ENCODE measurements at places on chromosomes 16 and 17.

DNA sequence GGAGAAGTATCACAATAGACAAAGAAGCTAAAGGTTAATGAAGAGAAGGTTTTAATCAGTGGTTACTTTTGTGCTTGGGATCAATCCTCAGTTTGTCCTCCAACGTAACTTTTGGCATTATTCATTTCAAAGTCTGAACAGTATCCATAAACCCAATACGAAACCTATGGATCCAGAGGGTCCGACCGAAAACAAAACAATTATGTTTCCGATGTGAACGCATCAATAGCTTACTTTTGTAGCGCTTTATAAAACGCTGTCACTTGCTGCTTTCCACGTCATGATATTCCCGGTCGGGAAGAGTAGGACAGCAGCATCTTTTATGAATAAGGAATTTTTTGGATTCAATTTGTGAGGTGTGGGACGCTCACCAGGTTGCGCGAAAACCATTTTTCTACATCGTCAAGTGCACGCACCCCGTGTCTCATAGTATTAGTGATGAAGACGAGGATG lies 383.8 kb downstream of the ZFHX3 start:
- no peak for DNase-seq

GRCh38 chr16:144797-145252 lies 6.4 kb upstream of the NPRL3 start:
- DNase-seq = no peak

GRCh38 chr16:29854520-29855100 lies 8.4 kb downstream of the CDIPT start:
- DNase-seq = no peak

DNA sequence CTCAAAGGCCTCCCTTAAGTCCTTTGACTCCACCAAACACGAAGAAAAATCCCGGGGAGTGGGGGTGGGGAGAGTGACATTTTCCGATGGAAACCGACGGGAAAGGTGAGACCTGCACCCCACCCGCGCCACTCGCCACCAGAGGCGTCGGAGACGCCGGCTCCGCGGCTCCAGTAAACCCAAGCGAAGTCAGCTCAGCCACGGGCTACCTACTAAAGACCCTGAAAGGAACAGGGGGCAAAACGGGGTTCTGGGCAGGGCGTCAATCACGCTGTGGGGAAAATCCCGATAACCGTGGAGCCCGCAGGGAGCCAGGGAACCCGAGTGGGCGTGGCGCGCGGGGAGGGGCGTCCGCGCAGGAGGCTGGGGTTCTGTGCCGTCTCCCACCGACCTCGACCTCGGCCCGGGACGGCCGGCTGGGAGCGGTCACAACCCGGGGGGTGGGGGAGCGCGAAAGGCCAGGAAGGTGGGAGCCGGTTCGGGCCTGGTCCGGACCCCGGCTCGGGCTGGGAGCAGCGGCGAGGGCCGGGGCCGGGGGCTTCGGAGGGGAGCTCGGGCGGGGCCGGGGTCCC lies 565 bp downstream of the WDR45B start:
- DNase-seq = peak; percentile 55

DNA sequence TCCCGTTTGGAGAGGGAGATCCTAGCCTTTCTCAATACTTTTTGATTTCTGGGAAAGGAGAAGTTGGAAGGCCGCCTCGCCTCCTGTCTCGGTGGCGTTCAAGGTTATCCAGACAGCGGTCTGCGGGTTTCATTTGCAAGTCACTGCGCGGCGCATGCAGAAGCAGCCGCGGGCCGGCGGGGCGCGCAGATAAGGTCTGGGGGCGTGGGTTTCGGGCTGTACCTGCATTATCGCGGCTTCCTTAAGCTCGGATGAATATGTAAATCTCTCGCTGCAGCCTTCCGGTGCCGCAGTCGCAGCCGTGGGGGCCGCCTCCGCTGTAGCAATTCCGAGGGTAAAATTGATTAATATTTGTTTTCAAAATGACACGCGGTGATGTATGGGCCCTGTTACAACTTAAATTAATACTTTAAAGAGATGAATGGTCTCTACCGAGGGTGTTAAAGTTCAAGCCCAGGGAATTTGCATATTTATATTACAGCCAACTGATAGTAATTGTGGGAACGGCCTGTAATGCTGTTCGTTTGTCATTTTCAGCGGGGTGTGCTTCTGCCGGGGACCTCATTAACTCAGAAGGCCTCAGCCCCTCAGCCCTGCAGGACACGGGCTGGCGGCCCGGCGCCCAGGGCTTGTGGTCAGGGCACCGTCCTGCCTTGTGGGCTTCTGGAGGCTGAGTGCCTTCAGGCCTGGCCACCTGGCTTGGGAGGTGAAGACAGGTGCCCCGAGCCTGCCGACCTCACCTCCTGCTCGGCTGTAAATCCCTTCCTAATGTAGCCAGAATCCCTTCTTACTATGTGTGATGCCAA lies 99.4 kb downstream of the CYLD start:
- peak; percentile 22 for DNase-seq

- no peak for DNase-seq
These were observed 14.6 kb downstream of the BCAR1 start for GRCh38 chr16:75236736-75237397.

DNA sequence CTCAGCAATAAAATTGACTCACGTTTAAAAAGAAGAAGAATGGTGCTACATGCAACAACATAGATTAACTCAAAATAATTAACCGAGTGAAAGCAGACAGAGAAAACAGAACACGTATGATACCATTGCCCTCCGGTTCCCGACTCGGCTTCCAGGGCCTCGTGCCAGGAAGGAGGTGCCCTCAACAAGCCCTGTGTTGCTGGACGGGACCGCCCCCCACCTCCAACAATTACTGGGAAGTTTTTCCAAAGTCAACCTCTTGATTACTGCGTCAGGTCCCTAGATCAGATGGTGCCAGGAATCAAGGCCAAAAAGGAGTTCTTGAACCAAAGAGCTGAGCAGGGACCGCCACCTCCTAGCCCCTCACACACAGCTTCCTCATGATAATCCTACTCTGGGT lies 20.4 kb downstream of the DNAH17 start:
- DNase-seq = no peak

DNA sequence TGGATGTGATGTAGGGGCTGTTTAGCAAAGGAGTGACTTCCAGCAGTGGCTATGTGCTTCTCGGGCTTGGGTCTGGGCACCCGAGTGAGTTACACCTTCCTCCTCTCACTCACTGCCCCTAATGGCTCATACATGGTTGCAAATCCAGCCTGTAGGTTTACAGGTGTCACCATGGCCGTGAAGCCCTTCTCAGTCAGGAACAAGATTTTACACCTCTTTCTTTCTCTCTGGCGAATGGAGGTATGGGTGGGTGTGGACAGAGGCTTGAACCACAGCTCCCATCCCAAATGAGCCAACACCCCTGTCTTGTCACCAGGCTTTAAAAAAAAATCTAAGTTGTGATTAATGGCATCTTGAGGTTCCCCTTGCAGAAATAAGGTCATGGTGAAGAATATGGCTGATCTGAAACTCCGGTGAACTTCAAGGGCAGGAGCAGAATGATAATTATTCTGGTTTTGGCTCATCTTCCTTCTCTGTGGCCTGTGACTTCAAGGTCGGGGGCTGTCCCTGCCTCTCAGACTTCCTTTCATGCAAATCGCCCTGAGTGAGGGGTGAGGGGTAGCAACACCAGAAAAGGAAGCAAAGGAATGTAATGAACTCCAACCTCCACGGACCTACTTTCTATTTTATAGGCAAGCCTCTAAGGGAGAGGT lies 331.2 kb downstream of the MAF start:
- DNase-seq = peak; percentile 40

DNA sequence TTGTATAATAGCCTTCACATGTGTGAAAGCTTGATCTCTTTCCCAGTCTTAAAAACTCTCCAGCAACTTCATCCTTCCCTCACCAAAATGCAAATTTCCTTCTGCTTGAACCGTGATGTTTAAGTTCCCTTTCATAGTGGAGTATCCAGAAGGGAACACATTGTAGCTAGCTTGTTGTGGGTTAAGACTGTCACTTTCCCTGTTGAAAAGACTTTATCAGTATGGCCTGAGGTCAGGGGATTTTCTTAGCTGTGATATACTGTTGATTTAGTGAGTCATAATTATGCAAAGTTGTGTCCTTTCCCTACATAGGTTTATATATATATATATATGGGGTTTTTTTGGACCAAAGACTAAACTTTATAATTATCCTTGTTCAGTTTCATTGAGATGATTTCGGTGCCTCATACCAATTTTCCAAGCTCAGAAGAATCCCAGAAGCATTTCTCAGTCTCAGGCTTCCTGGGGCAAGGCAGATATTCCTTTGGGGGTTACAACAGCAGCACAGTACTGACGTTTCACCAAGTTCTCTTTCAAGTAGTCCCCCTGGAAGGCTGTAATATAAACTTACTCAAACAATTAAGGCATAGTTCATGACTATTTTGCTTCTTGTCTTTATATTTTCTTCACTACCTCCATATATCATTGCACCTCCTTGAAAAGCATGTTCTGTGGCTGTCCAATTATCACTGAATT lies 35.7 kb downstream of the ESRP2 start:
- DNase-seq = no peak

DNA sequence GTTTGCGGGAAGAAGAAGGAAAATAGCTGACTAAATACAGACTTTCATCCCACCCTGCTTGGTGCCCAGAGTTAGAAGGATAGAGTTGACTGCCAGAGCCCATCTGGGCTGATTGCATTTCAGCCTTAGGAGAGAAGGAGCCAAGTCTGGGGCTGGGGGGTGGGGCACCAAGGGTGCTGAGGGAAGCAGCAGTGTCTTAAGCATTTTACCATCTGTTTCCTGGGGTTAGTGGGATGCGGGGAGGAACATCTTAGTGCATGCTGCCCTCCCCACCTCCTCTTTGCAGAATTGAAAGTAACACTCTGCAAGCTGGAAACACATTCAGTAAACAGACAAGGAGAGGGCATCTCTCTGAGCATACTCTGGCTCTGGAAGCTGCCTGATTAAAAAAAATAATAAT lies 1.5 kb upstream of the ARL5C start:
- no peak for DNase-seq

DNA sequence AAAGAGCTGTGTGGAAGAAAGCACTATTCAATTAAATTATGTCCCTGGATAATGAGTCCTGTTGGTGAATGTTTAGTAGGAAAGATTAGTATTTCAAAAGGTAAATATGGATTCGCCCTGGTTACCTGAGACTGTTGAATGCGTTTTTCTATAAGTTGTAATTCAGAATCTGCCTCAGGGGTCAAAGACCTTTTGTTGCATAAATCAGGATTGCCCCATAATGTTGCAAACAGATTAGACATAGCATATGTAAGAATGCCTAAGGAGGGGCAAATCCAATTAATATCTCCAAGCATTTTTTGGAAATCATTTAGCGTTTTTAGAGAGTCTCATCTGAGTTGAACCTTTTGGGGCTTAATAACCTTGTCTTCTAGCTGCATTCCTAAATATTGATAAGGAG lies 70.1 kb upstream of the ARL4D start:
- DNase-seq = no peak

DNA sequence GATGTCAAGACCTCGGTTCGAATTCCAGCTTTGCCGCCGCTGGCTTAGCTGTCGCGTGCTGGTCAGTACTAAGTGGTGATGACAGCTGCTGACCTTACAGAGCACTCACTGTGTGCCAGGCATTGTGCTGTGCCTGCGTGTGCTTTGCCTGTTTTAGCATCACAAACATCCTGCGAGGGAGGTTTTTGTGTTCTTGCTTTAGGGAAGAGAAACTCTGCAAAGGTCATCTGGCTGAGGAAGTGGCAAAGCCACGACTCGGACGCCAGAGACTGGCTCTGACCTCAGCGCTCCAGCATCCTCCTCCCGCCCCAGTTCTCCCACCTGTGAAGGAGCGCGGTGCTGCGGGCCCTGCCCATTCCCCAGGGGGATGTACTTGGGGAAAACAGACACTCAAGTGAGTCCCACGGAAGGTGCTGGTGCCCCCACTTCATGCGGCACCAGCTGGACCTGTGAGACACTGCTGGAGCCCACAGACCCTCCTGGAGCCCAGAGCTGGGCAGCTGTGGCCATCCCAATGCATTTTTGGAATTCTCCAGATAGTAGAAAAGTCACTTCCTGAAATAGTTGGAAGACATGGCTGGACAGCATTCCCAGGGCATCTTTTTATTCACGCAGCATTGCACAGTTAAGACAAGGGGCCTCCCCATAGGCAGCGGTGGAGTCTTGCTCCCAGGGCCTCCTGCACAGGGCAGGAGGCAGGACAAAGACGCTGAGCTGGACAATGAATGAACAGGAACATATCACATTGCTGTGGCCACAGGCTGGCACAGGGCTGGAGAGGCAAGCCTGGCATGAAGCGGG lies 20.0 kb upstream of the HERPUD1 start:
- no peak for DNase-seq

DNA sequence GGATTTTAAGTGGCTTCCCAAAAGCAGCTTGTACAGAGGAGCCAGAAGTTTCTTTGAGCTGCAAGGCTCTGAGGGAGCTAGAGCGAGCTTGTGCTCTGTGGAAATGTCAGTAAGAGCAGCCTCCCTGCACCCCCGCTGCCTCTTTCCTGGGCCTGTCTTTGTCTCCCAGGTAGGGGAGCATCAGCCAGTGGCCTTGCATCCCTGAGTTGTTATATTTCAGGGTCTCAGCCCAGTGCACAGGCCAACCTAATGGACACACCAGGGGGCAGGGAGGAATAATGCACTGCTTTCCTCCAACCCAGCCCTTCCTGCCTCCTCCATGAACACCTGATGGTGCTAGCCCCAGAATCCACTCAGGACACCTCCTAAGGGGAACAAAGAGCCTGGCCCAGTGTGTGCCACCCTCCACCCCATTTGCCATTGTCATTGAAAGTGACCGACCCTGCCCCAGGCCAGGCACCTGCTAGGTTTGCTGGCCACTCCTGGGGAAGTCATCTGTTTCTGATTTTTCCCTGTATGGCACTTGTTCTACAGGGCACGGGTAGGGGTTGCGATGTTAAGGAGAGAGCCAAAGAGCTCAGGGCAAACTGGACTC lies 6.3 kb downstream of the TPPP3 start:
- DNase-seq = no peak

DNA sequence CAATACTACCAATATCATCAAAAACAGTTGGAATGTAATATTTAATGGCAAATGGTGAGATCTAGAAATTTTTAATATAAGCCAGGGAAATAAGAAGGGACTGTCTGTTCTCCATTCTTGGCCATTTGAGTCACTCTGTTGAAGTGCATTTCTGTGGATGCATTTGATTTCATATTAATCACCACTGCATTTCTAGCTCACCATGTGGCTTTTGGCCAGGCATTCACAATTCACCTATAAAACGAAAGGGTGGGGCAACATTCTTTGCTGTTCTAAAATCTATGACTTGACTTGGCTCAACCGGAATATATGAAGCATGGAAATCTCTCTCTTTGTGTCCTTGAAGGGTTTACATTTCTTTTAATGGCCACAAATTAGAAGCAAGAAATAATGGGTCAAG lies 483.0 kb downstream of the SLC39A11 start:
- DNase-seq = no peak

GRCh38 chr16:84593825-84594724 lies 23.8 kb downstream of the COTL1 start:
- DNase-seq = peak; percentile 88

- no peak for DNase-seq
These were observed 11.5 kb downstream of the TAC4 start for GRCh38 chr17:49836111-49837030.

DNA sequence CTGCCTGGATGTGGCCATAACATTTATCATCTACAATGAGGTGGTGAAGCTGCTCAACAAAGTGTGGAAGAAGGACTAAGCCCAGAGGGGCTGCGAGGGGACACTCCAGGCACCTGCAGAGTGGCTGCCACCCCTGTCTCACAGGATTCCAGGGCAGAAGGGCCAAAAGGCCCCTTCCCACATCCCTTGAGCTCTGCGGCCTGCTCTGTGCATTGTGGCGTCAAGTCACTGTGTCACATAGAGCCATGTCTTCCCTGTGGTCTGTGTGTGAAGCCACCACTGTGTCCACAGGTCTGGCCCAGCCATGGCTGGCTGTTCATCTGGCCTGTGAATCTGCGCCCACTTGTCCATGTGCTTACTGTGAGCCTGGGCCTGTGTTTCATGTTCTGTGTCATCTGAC lies 1714.6 kb downstream of the TP53TG3F start:
- no peak for DNase-seq

GRCh38 chr16:79618692-79619050 lies 18.1 kb upstream of the MAF start:
- no peak for DNase-seq
